ENCODE measurements at places on chromosomes 3 and 15.

DNA sequence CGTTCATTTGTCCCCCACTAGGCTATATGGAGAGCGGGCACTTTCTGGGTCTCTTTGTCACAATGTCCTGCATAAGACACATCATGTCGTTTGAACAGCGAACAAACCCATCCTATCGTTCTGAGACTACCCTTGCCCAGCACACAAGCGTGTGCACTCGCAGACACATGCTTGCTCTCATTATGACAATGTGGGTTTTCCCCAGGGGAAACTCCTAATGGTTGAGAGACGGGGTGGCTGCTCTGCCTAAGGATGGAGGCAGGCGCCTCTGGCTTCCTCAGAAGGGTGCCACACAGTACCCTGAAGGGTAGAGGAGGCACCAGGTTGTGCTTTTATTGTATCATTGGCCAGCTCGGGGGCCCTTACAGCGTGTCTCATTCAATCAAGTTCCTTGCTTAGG lies 51.0 kb upstream of the MYZAP start:
- no peak for DNase-seq

- peak; percentile 38 for DNase-seq
These were observed 114.3 kb upstream of the ARHGEF3 start for GRCh38 chr3:56915966-56916586.

- DNase-seq = no peak
These were observed at the start of gene SPESP1 for GRCh38 chr15:68930268-68931022. Gene SPESP1 (plus strand): TSS chr15:68930525. CDS start chr15:68930654, 129 bp downstream.

DNA sequence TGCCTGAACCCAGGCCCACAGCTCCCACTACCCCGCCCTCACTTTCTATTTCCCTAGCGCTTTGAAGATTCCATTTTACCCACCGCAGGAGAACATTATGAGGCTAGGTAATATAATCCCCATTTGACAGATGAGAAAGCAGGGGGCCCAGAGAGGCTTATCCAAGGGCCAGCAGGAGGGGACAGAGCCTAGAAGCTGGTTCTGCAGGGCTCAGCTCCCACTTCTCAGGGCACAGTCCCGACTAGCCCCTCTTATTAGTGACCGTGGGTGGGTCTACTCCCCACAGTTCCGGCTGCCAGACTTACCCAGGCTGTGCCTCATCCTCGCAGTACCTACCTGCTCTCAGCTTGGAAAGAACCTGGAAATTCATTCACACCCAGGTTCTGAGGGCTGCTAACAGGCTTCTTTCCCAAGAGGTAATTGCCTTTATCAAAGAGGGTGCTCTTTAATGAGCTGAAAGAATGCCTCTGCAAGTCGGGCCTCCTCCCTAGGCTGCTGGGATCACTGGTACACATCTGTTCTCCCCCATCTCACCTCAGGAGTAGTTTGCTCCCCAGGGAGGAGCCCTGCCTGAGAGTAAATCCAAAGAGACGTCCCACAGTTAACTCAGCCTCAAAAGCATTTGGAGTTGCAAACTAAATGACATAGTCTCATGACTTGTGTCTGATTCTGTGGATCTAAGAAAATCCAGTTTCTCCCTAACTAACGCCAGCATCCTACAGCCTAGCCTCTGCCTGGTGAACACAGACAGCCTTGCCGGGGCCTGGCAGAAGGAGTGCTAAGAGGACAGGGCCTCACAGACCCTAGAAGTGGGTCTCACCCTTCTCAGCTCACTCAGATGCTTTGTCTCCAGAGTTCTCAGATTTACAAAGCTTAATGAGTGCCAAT lies 125.0 kb downstream of the CHSY1 start:
- DNase-seq = no peak

GRCh38 chr3:168220556-168220955 lies 124.8 kb upstream of the GOLIM4 start:
- no peak for DNase-seq

GRCh38 chr3:2512881-2513280 lies 414.2 kb downstream of the CNTN4 start:
- no peak for DNase-seq

DNA sequence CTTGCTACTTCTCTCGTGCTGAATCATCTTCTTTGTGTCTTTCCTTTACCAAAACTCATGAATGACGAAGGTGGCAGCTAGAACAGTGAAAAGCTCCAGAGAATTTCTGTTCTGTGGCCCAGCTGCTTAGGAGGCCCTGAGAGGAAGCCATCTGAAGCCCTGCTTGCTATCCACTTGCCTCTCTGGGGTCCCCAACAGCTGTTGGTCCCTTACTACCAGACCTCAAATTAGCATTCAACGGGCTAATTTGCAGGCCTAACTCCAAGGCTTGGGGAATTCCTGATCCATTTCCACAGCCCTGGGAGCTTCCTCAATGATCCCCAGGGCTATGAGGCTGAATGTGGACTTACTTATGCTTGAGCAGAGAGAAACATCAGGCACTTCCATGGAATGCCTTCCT lies 37.5 kb upstream of the FSTL1 start:
- no peak for DNase-seq

- no peak for DNase-seq
These were observed 114.0 kb downstream of the FAM174B start for GRCh38 chr15:92541291-92542200.

DNA sequence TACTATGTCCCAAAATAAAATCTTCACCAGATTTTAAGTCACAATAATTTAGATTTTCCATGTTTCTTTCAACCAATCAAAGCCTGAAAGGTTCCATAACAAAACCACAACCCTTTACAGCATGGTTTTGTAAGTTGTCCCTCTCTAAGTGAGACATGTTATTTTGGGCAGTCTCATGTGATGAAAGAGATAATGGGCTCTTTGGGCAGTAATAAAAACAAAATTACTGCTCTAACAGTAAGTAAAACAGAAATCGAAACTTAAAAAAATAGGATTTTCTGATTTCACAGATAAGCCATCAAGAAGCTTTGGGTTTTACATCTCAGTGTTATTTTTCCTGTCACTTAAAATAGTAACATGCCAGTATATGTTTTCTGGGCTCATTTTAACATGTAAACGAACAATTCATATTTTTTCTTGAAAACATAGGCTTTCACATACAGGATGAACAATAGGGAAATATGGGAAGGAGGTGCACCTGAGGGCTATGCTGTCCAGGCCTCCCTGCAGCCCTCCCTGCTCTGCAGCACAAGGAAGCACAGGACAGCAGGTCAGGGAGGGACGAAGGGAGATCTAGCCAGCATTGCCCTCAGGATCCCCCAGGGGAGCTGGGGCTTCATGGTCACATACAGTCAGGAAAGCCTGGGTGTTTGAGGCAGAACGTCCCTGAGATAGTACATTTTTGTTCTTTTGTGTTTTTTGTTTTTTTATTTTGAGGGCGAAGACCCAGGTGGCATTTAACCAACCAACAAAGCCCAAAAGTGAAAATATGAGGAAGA lies 157.4 kb downstream of the SHOX2 start:
- no peak for DNase-seq

GRCh38 chr15:88234711-88235110 lies 21.8 kb downstream of the NTRK3 start:
- DNase-seq = no peak

GRCh38 chr3:23439080-23439479 lies 236.0 kb downstream of the UBE2E2 start:
- DNase-seq = no peak

GRCh38 chr15:40693904-40694687 lies 878 bp upstream of the RAD51 start:
- DNase-seq = peak; percentile 0

- no peak for DNase-seq
These were observed 1427.6 kb downstream of the ZPLD1 start for GRCh38 chr3:103862415-103862814.

DNA sequence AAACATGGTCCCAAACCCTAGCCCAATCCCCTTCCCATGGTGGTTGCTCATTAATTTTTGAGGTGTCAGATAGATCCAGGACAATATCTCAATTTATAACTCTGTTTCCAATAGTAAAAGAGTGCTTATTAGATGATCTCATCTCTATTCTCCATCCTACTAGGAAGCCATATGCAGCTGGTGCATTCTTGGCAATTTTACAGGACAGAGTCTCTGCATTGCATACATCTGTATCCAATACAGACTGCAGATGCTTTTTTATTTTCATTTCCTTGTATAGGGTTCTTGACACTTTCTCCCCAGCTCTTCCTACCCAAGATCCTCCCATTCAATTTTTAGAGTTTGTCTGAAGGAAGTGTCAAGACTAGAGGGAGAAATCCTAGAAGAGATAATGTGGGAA lies 194.8 kb upstream of the DPH6 start:
- DNase-seq = no peak

GRCh38 chr3:71491154-71491752 lies 92.3 kb downstream of the FOXP1 start:
- no peak for DNase-seq

DNA sequence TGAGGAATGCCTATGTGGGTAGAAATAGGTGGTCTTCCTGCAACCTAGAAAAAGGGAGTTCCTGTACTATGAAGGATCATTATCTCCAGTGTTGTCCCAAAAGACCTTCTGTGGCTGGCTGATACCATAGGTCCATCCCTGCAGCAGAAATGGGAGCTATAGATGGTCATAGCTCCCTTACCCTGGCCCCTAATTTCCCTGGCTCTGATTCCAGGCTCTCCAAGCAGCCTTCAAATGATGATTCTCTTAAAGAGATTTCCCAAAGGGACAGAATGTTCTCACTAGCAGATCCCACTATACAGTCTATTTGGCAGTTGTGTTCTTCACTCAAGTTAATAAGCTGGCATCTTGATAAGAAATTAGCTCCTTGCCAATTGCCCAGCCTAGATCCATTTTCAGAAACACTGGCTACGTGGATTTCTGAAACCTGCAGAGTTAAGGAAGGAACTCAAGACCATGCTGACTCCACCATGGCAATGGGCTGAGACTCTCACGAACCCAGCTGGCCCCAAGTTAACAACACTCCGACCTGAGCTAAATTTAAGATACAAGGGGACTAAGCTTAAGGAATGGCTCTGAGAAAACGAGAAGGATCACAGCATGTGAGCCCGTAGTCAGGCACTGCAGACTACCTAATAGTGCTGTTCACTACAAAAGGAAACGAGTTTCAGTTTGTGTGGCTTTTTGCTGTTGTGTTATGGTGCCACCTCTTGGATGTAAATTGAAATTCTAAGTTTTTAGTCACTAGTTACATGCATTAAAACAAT lies 11.4 kb downstream of the C15orf40 start:
- peak; percentile 16 for DNase-seq

DNA sequence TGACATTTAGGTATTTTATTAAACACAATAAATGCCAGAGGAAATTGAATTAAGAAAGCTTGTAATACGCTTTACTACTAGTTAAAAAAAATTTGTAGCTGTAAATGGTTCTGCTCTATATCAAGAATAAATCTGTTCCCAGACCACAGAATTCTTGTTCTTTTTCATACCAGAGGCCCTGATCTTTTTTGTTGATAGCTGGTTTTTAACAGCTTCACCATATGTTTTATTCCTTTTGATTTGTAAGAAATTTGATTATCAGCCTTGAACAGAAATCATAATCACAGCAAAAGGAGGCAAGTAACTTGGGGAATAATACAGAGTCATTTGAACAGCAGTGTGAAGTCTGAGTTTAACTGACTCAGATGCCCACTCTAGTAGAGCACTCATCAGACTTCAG lies 202.7 kb downstream of the CNTN4 start:
- DNase-seq = no peak

DNA sequence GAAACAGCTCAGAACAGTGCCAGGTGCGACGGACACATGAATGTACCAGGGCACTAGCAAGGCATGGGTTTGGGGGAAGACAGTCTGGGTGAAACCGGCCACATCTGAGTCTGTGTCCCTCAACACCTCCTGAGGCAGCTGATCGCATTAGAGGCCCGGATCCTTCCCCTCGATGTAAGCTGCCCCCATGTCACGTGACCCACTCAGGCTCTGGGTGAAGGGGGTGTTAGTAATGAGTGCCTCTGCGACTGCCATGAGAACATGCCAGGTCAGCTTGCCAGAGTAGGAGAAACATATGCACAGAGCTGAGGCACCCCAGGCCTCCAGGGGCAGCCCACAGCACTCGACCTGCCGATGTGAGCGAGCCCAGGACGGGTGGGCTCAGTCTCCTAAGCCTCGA lies 29.7 kb downstream of the PRR23E start:
- DNase-seq = no peak

DNA sequence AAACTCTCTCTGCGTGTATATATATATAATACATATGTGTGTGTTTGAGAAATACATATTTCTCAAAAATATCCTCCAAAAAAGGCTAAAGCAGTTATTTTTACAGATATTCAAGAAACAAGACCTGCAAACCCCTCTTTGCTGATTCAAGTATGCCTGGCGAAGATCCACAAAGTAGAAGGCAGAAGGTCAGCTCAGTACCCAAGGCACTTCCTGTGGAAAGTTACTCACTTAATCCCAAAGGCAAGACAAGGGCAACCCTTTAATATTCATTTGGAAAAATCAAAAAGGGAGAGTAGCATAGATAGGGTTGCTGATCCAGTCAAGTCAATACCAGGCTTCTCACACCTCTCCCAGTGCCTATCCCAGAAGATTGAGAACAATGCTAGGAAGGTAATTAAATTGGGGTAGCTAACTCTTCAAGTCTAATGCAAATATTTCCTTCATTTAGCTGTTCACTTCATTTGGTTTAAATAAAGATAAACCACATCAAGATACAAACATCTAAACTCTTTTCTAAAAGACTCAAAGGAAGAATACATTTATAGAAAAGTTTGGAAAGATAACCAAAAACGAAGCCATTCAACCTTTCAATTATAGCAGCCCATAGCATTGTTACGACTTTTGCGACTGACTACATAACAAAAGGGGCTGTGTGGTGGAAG lies 7.2 kb downstream of the COX17 start:
- no peak for DNase-seq

- DNase-seq = no peak
These were observed 123.3 kb upstream of the MME start for GRCh38 chr3:154956815-154957214.

DNA sequence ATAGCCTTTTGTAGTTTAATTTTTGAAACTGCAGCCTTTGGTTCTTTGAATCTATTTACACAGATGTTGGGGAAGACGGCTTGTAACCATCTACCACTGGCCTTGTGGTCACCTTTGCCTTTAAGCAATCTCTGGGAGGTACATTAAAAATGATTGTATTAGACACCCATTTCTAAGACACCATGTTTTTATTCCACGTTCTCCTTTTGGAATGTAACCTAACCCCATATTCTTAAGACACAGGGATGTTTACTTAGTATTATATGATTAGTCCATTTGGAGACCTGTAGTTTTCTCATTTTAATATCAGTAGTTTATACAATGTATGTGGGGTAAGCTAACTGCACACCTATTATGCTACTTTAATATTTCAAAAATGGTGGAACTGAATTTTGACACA lies 175.1 kb upstream of the PLSCR5 start:
- no peak for DNase-seq

DNA sequence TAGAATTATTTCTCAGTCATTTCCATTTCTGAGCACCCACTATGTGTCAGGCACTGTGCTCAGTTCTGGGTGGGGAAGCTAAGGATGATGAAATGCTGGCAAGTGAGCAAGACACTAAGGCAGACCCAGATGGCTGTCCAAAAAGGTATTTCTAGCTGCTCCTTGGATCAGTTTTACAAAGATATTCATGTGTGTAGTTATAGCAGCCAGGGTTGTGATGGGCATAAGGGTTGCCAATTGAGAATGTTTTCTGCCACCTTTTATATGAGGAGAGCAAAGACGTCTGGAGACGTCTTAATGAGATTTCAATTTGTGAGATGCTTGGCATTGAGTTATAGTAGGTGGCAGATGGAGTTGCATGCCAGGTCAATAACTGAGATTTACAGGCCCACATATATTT lies 197.1 kb upstream of the RASGRP1 start:
- no peak for DNase-seq

Data from DMS79 (cell line).